ENCODE measurements at places on chromosomes 1 and 21. TPM values are rescaled to one million over a fixed set of nuclear protein-coding genes. Genes with fewer than 3 reads are reported as not detected.
A peak's percentile ranks its signal among the peaks of the same experiment; 100 is the strongest.

The GPR25 gene
- total RNA-seq: not detected

The YOD1 gene
- total RNA-seq: 6.6 TPM

The F5 gene
- total RNA-seq: 1.4 TPM

The KIF26B gene
- 0.58 TPM for total RNA-seq

GRCh38 chr21:34736116-34736874, 67.5 kb downstream of the CLIC6 start:
- no peak for DNase-seq

- DNase-seq: no peak
These were observed 78.6 kb downstream of the IVNS1ABP start for GRCh38 chr1:185238447-185238846.

GRCh38 chr1:225299624-225300023, 128.2 kb downstream of the LBR start:
- DNase-seq: no peak

DNA sequence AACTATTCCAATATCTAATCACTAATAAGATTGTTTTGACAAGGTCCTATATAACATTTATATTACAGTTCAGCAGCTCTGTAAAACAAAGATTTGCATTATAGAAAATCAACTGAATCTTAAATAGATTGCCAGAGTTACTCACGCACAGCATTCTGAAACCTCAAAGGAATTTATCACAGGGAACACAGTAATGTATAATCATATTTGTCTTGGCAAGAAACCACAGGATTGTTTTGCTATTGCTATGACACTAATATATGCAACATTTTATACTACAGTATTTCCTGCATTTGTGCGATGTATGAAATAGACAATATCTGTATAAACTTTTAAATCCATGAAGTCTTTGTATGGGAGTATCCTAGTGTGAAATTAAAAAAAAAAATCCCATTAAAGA, 101.4 kb downstream of the PLPPR5 start:
- no peak for DNase-seq

DNA sequence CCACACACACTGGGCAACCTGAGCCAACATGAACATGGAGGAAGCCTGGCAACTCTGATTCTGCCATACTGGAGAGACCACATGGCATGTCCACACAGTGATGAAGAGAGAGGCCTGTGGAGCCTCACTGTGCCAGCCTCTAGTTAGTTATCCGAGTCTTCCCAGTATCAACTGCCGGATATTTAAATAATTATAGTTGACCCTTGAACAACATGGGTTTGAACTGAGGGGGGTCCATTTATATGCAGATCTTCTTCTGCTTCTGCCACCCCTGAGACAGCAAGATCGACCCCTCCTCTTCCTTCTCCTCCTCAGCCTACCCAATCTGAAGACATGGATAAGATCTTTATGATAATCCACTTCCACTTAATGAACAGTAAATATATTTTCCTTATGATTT, 27.8 kb downstream of the DDAH1 start:
- no peak for DNase-seq

GRCh38 chr1:226938903-226939437, 1.1 kb upstream of the COQ8A start:
- DNase-seq: no peak

DNA sequence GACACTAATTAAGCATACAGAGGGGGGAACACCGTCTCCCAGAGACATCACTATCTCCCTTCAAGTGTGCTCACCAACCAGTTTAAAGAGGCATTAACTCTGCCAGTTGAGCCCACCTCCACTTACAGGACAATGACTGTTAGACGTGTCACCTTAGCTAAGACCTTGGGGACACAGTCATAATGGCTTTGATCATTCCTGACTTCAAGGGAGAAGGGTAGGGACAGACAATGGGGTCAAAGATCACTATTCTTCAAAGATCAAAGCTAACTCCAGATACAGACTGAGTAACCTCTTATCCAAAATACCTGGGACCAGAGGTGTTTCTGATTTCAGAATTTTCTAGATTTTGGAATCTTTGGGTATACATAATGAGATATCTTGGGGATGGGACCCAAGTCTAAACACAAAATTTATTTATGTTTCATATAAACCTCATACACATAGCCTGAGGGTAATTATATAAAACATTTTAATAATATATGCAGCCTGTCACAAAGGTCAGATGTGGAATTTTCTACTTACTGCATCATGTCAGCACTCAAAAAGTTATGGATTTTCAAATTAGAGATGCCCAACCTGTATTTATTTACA, 246.1 kb downstream of the SLC45A1 start:
- no peak for DNase-seq

- no peak for DNase-seq
These were observed 20.6 kb upstream of the ITLN1 start for GRCh38 chr1:160905617-160905989.

- DNase-seq: no peak
These were observed 269.4 kb downstream of the AMY1C start for GRCh38 chr1:104018922-104019674.

DNA sequence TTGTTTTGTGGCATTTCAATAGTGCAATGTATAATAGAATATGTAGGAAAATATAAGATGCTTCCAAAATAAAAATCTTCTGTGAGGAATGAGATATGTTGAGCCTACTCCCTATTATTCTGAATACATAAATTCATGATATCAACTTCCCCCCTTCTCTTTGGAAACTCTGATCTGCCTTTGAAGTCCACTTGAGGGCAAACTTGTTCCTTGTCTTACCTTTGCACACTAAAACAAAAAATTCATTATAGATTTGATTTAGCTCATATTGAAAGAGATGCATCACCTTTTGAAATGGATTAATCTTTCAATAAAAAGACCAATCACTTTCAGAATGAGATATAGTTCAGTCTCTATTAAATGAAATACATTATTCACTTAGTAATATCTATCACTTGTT, 580.7 kb upstream of the ADGRL4 start:
- no peak for DNase-seq

DNA sequence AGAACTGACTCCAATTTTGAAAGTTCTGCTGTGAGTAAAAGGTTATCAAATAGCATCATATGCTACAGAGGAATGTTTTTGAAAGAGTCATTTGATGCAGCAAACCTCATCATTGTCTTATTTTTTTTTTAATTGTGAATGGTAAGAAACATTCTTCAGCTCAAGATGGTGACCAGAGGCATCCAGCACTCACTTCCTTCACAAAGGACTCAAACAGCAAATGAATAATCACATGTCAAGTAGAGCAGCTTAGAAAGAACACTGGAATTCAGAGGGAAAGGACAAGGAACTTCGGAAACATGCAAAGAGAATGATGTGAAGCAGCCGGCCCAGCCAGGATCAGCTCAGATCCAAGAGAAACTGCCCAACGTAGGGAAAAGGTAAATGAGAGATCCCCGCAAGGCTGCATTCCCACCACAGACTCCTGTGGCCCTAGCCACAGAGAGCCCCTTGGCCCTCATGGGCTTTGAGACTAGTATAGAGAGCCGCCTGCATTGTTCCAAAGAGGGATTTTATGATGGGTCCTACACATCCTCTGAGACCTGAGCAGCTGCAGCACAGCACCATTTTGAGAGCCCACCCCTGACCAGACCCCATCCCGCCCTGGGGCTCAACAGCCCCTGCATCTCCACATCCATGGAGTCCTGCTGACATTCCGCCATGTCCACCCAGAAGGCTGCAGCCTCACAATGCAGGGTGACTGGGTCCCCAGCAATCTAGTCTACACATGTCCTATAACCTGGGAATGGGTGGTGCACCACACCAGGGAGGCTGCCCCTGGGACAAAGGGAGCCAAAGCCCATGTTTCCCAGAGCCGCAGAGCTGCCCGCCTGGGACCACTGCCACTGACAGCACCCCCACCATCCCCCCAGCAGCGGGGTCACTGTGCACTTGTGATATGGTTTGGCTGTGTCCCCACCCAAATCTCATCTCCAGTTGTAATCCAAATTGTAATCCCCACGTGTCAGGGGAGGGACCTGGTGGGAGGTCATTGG, 21.2 kb upstream of the UTS2 start:
- no peak for DNase-seq

DNA sequence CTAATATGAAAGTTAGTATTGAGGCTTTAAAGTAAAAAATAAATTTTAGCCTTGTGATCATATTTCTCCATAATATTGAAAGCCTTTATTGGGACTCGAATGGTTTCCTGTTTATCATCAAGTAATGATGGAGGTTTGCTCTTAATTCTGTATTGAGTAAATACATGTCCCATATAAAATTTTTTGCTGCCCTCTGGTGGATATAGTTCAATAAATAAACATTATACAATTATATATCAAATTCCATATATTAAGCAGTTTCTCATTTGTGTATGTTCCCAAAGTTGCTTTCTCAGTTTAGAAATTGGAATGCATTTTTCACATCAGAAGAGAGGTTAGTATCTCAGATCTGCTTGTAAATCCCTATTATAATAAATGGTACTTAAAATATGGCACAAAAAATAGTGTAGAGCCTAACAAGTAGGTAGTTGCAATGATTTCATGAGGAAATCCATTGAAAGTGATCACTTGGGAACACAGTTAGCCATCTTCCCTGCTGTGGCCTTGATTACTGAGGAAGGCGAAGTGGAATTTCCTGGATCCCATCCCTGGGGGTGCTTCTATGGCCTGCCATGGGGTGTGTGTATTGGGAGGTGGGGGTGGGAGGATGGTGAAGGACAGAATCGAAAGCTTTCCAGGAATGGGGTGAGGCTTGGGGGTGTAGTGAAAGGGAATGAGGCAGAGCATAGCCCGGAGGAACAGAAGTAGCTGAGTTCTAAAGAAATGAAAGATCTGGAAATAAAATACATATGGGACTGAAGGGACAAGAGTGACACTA, 84.1 kb upstream of the C21orf91 start:
- no peak for DNase-seq

DNA sequence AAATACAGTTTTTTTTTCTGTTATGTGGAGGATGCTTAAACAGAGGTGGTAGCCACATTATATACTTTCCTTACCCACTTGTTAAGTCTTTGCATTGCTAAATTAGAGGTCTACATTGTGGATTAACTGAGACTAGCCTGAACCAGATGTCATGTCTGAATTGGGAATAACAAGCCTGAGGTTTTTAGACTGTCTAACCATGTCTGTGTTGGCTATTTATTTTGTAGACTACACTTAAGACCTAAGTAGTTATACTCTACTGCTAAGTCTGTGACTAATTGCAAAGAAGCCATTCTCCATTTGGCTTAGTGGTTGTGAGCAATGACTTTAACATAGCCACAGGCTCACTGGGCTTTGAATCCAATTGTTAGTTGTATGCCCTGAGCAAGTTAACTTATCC, 45.4 kb downstream of the CDC14A start:
- DNase-seq: no peak

GRCh38 chr1:26035203-26035958, 10.5 kb downstream of the SLC30A2 start:
- DNase-seq: peak; percentile 97

DNA sequence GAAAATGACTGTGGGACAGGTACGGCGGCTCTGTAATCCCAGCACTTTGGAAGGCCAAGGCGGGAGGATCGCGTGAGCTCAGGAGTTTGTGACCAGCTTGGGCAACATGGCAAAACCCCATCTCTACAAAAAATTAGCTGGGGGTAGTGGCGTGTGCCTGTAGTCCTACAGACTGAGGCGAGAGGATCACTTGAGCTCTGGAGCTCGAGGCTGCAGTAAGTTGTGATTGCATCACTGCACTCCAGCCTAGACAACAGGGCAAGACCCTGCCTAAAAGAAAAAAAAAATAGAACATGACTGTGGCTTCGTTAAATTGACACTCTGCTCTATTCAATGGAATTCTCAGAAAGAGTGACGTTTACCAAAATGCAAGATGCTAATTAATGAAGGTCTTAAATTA, 3.9 kb upstream of the DBT start:
- no peak for DNase-seq

- no peak for DNase-seq
These were observed 472.7 kb downstream of the NPHP4 start for GRCh38 chr1:5519366-5520135.

DNA sequence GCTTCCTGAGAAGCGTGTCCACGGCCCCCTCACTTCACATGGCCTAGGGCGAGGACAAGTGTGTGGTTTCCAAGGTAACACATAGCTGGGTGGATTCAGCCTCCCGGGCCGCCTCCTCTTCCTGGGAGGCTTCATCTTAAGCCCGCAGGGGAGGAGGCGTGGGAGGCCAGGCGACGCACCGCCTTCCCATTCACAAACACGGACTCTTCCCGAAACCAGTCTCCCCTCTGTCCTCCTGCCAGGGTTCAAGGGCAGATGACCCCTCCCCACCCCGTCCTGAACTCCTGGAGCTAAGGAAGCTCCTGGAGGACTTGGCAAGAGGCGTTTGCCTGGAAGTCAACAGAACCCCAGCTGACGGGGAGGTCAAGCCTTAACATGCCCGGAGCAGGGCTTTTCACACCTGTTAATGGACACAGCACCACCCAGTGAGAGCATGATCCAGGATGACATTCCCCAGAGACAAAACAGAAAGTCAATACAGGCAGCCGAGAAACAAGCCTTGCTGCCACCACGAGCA, 56.7 kb downstream of the KCNN3 start:
- DNase-seq: no peak

- no peak for DNase-seq
These were observed 14.0 kb upstream of the RC3H1 start for GRCh38 chr1:174036204-174036603.

All from aorta (tissue), 5 donors.